A673 (cell line): ENCODE measurements at places on chromosomes 3 and 15. TPM values are rescaled to one million over a fixed set of nuclear protein-coding genes. Genes with fewer than 3 reads are reported as not detected.

PAQR5 gene
- total RNA-seq, result 16.0 and 19.1 TPM in 2 replicates

GXYLT2 gene
- 10.7 and 17.1 TPM in 2 replicates for total RNA-seq

CRYGS gene
- total RNA-seq, result 3.6 and 3.9 TPM in 2 replicates

NLGN1 gene
- total RNA-seq, result 0.39 and 1.4 TPM in 2 replicates

SYNPR gene
- total RNA-seq, result 14.7 and 17.6 TPM in 2 replicates

ZNF280D gene
- total RNA-seq, result 42.9 and 44.1 TPM in 2 replicates

RGMA gene
- total RNA-seq, result 5.0 and 8.3 TPM in 2 replicates

UROC1 gene
- total RNA-seq, result not detected in 2 replicates

FSIP1 gene
- 0.37 and 0.70 TPM in 2 replicates for total RNA-seq

VEPH1 gene
- 0.32 TPM in 1 of 2 replicates, not detected in the other for total RNA-seq

LSAMP gene
- 10.1 and 12.5 TPM in 2 replicates for total RNA-seq

PGBD4 gene
- total RNA-seq, result 2.6 and 2.7 TPM in 2 replicates

XCR1 gene
- total RNA-seq, result not detected in 2 replicates

CYP8B1 gene
- not detected in 2 replicates for total RNA-seq

SPTBN5 gene
- 2.4 and 3.2 TPM in 2 replicates for total RNA-seq

LARP6 gene
- 53.6 and 57.8 TPM in 2 replicates for total RNA-seq
